Mammary microvascular endothelial cell (primary cell): ENCODE measurements at places on chromosomes 7 and 10. TPM values are rescaled to one million over a fixed set of nuclear protein-coding genes. Genes with fewer than 3 reads are reported as not detected.

CPED1 gene
- total RNA-seq, result 3.9 and 4.0 TPM in 2 replicates

CTAGE6 gene
- not detected in 2 replicates for total RNA-seq

CRHR2 gene
- not detected in 2 replicates for total RNA-seq

CALHM3 gene
- total RNA-seq, result not detected in 2 replicates

GPR146 gene
- total RNA-seq, result 7.8 TPM in 2 replicates

MMD2 gene
- total RNA-seq, result not detected in 2 replicates

FERD3L gene
- total RNA-seq, result not detected in 2 replicates

HKDC1 gene
- total RNA-seq, result 0.05 TPM in 1 of 2 replicates, not detected in the other

COA1 gene
- total RNA-seq, result 47.3 and 55.6 TPM in 2 replicates

GNAT3 gene
- not detected in 2 replicates for total RNA-seq

LRRC27 gene
- 2.9 and 4.0 TPM in 2 replicates for total RNA-seq

C10orf88 gene
- 5.7 and 6.5 TPM in 2 replicates for total RNA-seq

KNDC1 gene
- total RNA-seq, result 0.13 TPM in 1 of 2 replicates, not detected in the other

HHEX gene
- 42.2 and 53.2 TPM in 2 replicates for total RNA-seq

GRM3 gene
- not detected in 2 replicates for total RNA-seq

ECHS1 gene
- 138 and 146 TPM in 2 replicates for total RNA-seq

FFAR4 gene
- total RNA-seq, result not detected in 2 replicates

BTAF1 gene
- 14.3 and 14.5 TPM in 2 replicates for total RNA-seq

HYAL4 gene
- 0.49 TPM in 1 of 2 replicates, not detected in the other for total RNA-seq

CACNB2 gene
- not detected in 2 replicates for total RNA-seq

SRI gene
- 135 and 148 TPM in 2 replicates for total RNA-seq

HELLS gene
- total RNA-seq, result 42.2 and 48.0 TPM in 2 replicates

CD36 gene
- 6.5 and 9.4 TPM in 2 replicates for total RNA-seq

TFAM gene
- total RNA-seq, result 37.8 and 38.4 TPM in 2 replicates

LRCH4 gene
- 30.4 and 38.0 TPM in 2 replicates for total RNA-seq

SPDYE8 gene
- total RNA-seq, result not detected in 2 replicates

GARS1 gene
- total RNA-seq, result 226 and 302 TPM in 2 replicates

BTRC gene
- 8.3 and 8.9 TPM in 2 replicates for total RNA-seq

CCDC3 gene
- total RNA-seq, result 1.6 and 2.4 TPM in 2 replicates

SSMEM1 gene
- not detected in 2 replicates for total RNA-seq

CPSF4 gene
- total RNA-seq, result 17.6 and 20.2 TPM in 2 replicates

SAP25 gene
- total RNA-seq, result not detected in 2 replicates

FANK1 gene
- 0.54 and 1.9 TPM in 2 replicates for total RNA-seq

ASB4 gene
- not detected in 2 replicates for total RNA-seq

KCP gene
- total RNA-seq, result not detected in 2 replicates

PHKG1 gene
- total RNA-seq, result not detected in 2 replicates

OR2A5 gene
- total RNA-seq, result not detected in 2 replicates

CAV1 gene
- total RNA-seq, result 1,669 and 1,819 TPM in 2 replicates

DGKI gene
- 0.20 and 1.2 TPM in 2 replicates for total RNA-seq

GOT1 gene
- total RNA-seq, result 20.2 and 36.8 TPM in 2 replicates

EVX1 gene
- total RNA-seq, result not detected in 2 replicates

ADRB1 gene
- 1.5 and 2.1 TPM in 2 replicates for total RNA-seq

SPDYE6 gene
- total RNA-seq, result 0.07 TPM in 1 of 2 replicates, not detected in the other

BRI3 gene
- 87.2 and 90.1 TPM in 2 replicates for total RNA-seq

STOX1 gene
- 0.59 TPM in 1 of 2 replicates, not detected in the other for total RNA-seq

DIP2C gene
- total RNA-seq, result 4.9 and 6.2 TPM in 2 replicates

TLX1 gene
- not detected in 2 replicates for total RNA-seq
